Thymus (tissue), 14 donors: ENCODE measurements at places on chromosomes 5 and 9. TPM values are rescaled to one million over a fixed set of nuclear protein-coding genes. Genes with fewer than 3 reads are reported as not detected.
A peak's percentile ranks its signal among the peaks of the same experiment; 100 is the strongest.

Gene AGTPBP1
- total RNA-seq, result 34.7 TPM

DNA sequence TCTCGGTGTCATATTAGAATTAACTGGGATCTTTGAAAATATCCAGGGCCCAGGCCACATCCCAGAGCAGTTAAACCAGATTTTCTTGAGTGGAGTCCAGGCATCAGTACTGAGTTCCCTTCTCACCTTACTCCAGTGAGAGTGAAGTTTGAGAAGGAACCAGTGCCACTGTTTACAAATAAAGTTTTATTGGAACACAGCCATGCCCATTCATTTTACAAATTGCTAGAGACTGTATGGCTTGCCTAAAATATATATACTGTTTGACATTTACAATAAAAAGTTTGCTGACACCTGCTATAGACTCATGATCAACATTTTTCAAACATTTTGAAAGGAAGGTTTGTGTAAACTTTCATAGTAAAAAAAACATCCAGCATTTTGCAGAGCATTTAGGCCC, 63.7 kb upstream of the DMRT3 start:
- no peaks in the 10 kb centered on the region for H3K4me1 ChIP-seq
- no peak overlapping the region for H3K27ac ChIP-seq
- DNase-seq, result no peak

DNA sequence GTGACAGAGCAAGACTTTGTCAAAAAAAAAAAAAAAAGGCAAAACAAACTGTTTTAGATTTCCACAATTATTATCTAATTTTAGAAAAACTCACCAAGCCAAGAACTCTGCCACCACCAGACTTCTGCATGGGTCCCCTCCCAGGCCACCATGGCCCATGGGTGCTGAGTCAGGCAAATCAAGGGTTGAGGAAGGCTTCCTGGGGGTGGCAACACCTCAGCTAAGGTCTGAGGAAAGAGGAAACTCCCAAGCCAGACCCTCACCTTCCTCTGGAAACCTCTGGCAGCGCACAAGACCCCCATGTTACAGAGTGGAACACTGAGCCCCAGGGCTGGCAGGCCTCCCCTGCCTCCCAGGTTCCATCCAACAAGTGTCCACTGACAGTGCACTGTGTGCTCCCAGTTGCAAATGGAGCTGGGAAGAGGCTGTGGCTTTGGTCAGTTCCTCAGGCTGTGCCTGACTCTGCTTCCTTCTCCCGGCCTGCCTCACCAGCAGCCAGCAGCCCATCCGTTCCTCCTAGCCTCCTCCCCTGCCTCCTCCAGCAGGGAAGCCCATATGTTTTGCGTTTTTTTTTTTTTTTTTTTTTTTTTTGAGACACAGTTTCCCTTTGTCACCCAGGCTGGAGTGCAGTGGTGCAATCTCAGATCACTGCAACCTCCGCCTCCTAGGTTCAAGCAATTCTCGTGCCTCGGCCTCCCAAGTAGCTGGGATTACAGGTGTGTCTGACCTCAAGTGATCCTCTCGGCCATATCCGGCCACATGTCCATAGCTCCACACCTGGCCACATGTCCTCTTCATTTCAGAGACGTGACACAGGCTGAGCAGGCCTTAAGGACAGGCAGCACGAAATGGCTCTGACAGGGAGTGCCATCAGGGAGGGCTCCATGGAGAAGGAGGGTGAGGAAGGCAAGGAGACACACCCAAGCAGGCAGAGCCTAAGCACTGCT, 3.5 kb upstream of the SUSD3 start:
- H3K27me3 ChIP-seq, result no peaks in the 10 kb centered on the region
- H3K4me1 ChIP-seq, result peaks cover 20% of the 10 kb centered on the region
- no peak for DNase-seq
- H3K36me3 ChIP-seq, result no peaks in the 10 kb centered on the region

- no peaks in the 10 kb centered on the region for H3K4me1 ChIP-seq
- H3K36me3 ChIP-seq, result no peaks in the 10 kb centered on the region
- H3K27ac ChIP-seq, result no peak overlapping the region
- no peak for DNase-seq
- H3K27me3 ChIP-seq, result peaks cover 10% of the 10 kb centered on the region
Observed at GRCh38 chr5:176172246-176172645, 66.0 kb upstream of the SIMC1 start.

Gene PCSK1
- 0.09 TPM for total RNA-seq

DNA sequence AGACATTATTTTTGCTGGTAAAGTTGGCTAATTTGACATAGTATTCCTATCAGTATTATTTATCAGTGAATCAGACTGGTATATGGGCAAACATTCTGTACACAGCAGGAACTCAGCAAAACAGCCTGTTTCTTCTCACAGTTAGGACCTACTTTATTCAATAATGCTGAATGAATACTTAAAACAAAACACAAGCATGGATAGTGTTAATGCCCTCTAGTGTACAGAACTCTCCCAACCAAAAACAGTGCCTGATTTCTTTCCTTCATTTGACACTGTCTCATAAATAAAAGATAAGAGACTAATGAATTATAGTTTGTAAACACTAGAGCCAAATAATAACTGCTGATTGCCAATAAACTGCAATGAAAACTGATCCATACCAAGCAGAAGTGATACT, 1113.3 kb downstream of the PTPRD start:
- no peaks in the 10 kb centered on the region for H3K4me1 ChIP-seq
- no peak for DNase-seq
- H3K27ac ChIP-seq, result no peak overlapping the region
- H3K27me3 ChIP-seq, result no peaks in the 10 kb centered on the region
- no peaks in the 10 kb centered on the region for H3K36me3 ChIP-seq
- no peak overlapping the region for H3K4me3 ChIP-seq

Gene AP3S1
- total RNA-seq, result 56.1 TPM

DNA sequence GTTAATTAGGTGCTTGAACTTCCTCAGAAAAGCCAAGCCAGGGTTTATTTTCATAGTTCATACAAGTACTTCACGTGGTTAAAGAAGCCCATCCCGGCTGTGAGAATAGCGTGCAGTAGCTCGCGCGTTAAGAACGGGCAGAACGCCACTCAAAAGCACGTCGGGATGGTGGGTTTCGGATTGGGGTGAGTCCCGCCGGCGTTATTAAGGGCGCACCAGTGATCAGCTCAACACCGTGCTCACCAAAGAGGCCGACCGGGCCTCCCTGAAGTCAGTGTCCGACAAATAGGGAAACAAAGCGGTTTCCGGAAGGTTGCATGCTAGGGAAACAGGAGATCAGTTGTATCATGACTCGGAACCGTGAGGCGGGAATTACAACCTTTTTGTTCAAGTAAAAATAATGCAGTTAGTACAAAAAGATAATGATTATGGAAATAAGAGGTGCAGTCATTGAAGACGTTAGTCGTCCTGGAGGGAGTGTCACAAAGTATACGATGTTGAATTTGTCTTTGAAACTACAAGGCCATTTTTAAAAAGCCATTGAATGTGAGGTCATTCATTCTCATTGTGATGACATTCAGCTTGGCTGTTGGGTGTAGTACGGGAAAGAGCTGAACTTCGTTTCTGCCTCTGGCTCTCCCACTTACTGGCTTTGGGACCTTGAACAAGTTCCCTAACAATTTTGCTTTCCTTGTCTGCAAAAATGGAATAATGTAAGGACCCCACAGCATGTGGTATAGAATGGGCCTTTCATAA, 992 bp downstream of the SETD9 start:
- H3K27me3 ChIP-seq, result peaks cover 15% of the 10 kb centered on the region

GRCh38 chr5:64497386-64497785, 8.4 kb upstream of the RGS7BP start:
- H3K4me1 ChIP-seq, result no peaks in the 10 kb centered on the region
- H3K4me3 ChIP-seq, result no peak overlapping the region
- H3K36me3 ChIP-seq, result no peaks in the 10 kb centered on the region
- no peak overlapping the region for H3K27ac ChIP-seq

Gene IL4
- total RNA-seq, result 4.5 TPM

Gene TMEM171
- 0.19 TPM for total RNA-seq

GRCh38 chr9:2624051-2624682, 2.6 kb downstream of the VLDLR start:
- no peak overlapping the region for H3K4me3 ChIP-seq
- H3K27me3 ChIP-seq, result peaks cover 51% of the 10 kb centered on the region
- H3K27ac ChIP-seq, result no peak overlapping the region
- no peak for DNase-seq

DNA sequence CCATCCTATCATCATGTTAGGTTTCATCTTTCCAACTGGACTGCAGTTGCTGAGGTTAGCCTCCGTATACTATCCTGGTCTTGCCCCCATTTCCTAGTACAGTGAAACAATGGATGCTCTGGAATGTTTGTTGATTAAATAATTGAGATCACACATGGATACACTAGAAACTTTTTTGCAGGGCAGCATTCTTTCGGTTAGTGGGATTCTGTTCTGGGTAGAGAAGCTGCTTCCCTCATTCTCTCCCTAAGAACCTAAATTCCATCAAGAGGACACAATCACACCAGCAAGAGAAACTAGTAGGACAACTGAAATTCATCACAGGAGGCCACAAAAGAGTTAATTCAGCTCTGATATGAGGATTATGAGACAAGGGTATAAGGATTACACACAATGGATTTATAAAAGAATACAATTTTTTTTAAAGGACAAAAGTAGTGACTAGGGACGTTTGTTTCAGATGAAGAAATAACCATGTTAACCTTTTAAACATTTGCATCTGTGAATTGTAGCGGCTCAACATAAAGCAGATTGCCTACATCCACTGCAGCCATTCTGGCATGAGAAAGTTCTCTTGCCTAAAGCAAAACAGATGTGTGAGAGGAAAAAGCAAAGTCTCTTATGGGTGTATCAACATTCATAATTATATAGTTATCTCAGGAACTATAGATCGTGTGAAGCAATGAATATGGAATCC, 162.7 kb upstream of the LHFPL2 start:
- DNase-seq, result no peak
- no peaks in the 10 kb centered on the region for H3K4me1 ChIP-seq
- H3K36me3 ChIP-seq, result peaks cover 3% of the 10 kb centered on the region
- H3K27ac ChIP-seq, result no peak overlapping the region
- H3K4me3 ChIP-seq, result no peak overlapping the region
- no peaks in the 10 kb centered on the region for H3K27me3 ChIP-seq

GRCh38 chr5:143968071-143968878, 156.3 kb downstream of the HMHB1 start:
- no peak overlapping the region for H3K27ac ChIP-seq
- H3K36me3 ChIP-seq, result no peaks in the 10 kb centered on the region
- no peak overlapping the region for H3K4me3 ChIP-seq
- peak; percentile 7 for DNase-seq
- H3K27me3 ChIP-seq, result no peaks in the 10 kb centered on the region
- H3K4me1 ChIP-seq, result no peaks in the 10 kb centered on the region

DNA sequence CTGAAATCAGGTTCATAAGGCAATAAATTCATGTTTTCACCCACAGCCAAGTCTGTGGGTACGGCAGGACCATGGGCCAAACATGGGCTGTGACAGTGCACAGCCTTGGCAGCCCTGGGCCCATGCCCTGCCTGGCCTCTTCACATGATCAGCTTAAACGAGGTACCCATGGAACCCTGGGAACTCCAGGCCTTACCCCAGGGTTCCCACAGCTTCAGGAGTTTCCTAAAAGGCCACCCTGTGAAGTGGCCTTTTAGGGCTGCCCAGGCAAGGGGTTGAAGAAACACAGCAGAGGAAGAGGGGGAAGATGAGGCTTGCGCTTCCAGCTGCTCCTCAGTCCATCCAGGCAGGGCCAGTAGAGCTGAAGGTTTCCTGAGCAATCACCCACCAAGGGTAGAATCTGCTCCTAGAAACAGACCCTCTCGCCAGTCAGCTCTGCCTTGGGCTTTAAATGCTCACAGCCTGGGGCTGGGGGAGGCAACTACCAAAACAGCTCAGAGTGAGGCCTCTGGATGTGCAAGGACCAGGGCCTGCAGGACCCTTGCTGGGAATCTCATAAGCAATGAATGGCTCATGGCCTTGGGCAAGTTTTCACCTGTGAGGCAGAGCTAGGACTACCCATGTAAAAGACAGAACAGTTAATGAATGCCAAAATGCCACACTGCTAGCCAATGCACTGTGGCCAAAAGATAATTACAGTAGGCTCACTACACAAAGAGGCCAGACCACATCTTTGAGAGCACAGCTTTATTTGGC, 79.3 kb upstream of the LRRTM2 start:
- H3K4me1 ChIP-seq, result peaks cover 21% of the 10 kb centered on the region
- no peaks in the 10 kb centered on the region for H3K27me3 ChIP-seq
- DNase-seq, result no peak
- no peak overlapping the region for H3K27ac ChIP-seq
- H3K36me3 ChIP-seq, result no peaks in the 10 kb centered on the region

- H3K4me3 ChIP-seq, result no peak overlapping the region
- no peaks in the 10 kb centered on the region for H3K36me3 ChIP-seq
- no peak overlapping the region for H3K27ac ChIP-seq
- no peak for DNase-seq
- H3K27me3 ChIP-seq, result no peaks in the 10 kb centered on the region
- H3K4me1 ChIP-seq, result no peaks in the 10 kb centered on the region
Observed at GRCh38 chr9:135693265-135693664, 6.0 kb downstream of the SOHLH1 start.

- H3K27me3 ChIP-seq, result no peaks in the 10 kb centered on the region
- no peak overlapping the region for H3K27ac ChIP-seq
- DNase-seq, result no peak
- H3K4me1 ChIP-seq, result peaks cover 2% of the 10 kb centered on the region
- no peaks in the 10 kb centered on the region for H3K36me3 ChIP-seq
- H3K4me3 ChIP-seq, result no peak overlapping the region
Observed at GRCh38 chr5:76470976-76471375, 67.9 kb downstream of the IQGAP2 start.

Gene TEX48
- not detected for total RNA-seq

Gene SPINK7
- total RNA-seq, result 1.2 TPM

DNA sequence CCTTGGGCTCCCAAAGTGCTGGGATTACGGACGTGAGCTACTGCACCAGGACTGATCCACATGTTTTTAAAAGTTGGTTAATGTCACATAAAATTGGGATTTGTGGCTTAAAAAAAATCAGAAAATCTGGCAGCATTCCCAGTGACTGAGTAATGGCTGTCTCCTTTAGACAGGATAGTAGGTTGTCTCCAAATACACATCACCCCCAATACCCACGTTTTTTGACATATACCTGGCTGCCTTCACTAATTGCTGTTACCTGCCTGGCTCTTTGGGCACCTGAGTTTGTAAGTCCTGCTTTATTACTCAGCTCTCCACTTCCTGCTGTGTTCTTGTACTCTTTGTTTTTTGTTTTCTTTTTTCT, 84.8 kb downstream of the KDM4C start:
- H3K4me3 ChIP-seq, result no peak overlapping the region
- H3K27me3 ChIP-seq, result no peaks in the 10 kb centered on the region
- H3K4me1 ChIP-seq, result no peaks in the 10 kb centered on the region
- H3K36me3 ChIP-seq, result peaks cover 7% of the 10 kb centered on the region
- DNase-seq, result no peak

- H3K4me3 ChIP-seq, result no peak overlapping the region
- no peaks in the 10 kb centered on the region for H3K36me3 ChIP-seq
- no peak for DNase-seq
- H3K27ac ChIP-seq, result no peak overlapping the region
Observed at GRCh38 chr5:52376592-52376991, 411.1 kb upstream of the ITGA1 start.

DNA sequence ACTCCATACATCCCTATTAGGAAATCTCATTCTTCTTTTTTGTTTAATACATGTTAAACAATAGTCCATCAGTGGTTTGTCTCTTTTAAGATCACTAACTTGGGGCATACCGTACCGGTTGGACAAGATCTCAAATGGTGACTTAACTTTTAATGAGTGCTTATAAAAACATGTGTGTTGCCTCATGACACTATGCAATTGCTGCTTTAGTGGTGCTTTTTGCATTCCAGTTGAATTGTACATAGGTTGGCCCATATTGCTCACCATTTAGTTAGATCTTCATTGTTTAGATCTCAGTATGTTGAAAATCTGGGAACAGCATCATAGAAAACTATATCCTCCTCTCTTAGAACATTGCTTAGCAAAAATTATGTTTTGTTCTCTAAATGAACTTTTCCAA, 17.8 kb downstream of the C9orf85 start:
- H3K4me1 ChIP-seq, result no peaks in the 10 kb centered on the region
- H3K27ac ChIP-seq, result no peak overlapping the region
- no peak for DNase-seq
- no peaks in the 10 kb centered on the region for H3K27me3 ChIP-seq
